NCI-H748 treated with DMSO at 0.1 percent for 48 hours (cell line): ENCODE measurements at places on chromosomes 1 and 21.

DNA sequence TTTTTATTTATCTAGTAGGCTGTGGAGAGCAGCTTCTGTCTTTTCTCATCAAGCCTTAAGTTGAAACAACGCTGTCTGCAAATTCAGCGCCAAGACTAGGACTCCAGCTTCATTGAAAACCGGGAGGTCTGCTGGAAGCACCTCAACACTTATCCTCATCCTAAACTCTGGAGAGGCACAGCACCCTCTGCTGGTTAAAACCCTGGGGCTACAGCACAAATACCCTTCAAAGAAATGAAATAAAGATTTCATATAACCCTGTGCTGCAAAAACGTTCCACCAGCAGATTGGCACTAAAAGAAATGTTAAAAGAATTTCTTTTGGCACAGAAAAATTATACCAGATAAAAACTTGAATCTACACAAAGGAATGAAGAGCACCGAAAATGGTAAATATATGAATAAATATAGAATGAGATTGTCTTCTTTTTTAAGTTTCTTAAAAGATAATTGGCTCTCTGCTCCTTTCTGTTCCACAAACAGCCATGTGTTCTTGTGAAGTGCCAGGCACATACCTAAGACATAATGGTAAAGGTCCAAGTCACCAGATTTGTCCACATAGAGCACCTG is 227.7 kb upstream of the SAMSN1 start:
- DNase-seq = peak; percentile 18

- no peak for DNase-seq
These were observed 5.9 kb downstream of the IL22RA1 start for GRCh38 chr1:24136956-24137539.

GRCh38 chr1:160125746-160126145 is 10.2 kb downstream of the ATP1A2 start:
- no peak for DNase-seq

DNA sequence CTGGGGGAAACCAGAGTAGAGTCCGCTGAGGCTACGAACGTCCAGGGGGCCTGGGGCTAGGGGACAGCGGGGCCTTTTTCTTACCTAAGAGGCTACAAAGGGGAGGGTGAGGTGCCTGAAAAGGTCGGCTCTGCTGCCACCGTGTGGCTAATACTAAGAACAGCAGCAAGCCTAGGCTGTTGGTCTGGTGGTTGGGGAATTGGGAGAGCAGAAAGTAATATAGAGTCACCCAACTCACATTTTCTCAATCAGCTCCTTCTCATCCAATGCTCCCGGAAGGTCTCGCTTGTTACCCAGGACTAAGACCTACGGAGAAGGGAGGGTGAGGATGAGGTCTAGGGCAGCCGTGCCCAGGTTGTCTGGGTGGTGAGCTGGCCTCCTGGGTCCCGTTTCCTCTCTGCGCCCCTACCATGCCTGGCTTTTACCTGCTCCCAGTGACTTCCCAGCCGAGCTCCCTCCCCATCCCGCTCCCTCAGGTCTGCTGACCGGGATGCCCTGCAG is 9.3 kb downstream of the ARL8A start:
- DNase-seq = peak; percentile 27

DNA sequence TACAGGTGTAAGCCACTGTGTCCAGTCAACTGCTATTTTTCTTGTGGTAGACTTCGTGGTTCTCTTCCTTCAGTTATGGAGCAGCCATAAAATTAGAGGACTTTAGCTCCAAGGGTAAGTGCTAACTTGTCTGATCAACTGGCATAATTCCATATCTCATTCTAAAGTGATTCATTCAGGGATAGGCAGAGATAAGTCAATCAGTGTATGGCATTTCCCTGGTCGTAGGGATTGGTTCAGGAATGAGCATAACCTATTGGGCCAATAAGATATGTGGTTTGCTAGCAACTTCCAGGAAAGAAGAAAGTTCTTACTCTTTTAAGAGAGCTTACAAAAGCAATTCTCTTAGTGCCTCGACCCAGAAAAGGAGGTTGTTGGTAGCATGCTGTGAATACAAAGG is 4.7 kb upstream of the ZSWIM5 start:
- DNase-seq = no peak

GRCh38 chr1:169650551-169650950 is 20.6 kb upstream of the SELP start:
- no peak for DNase-seq

DNA sequence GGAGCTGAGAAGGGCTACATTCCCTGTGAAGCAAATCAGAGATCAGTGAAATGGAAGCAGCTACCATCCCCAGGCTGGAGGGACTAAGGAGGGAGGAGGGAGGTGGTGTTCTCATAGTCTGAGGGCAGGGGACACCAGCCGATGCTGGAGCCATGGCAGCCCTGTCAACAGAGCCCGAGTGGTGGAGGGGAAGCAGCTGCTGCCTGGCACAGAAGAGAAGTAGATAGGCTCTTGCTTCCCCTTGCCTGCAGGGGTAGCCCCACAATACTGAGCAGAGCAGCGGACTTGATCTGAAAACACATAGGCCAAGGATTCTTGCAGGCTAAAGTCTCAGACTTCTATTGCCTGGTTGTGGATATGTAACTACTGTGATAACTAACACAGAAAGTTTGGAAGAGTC is 255.1 kb downstream of the FGGY start:
- no peak for DNase-seq
